Activated T-cell treated with anti-CD3 and anti-CD28 coated beads, Interleukin-2, amount 50 U/mL, for 4 hours (primary cell): ENCODE measurements at places on chromosomes 12 and 14.

DNA sequence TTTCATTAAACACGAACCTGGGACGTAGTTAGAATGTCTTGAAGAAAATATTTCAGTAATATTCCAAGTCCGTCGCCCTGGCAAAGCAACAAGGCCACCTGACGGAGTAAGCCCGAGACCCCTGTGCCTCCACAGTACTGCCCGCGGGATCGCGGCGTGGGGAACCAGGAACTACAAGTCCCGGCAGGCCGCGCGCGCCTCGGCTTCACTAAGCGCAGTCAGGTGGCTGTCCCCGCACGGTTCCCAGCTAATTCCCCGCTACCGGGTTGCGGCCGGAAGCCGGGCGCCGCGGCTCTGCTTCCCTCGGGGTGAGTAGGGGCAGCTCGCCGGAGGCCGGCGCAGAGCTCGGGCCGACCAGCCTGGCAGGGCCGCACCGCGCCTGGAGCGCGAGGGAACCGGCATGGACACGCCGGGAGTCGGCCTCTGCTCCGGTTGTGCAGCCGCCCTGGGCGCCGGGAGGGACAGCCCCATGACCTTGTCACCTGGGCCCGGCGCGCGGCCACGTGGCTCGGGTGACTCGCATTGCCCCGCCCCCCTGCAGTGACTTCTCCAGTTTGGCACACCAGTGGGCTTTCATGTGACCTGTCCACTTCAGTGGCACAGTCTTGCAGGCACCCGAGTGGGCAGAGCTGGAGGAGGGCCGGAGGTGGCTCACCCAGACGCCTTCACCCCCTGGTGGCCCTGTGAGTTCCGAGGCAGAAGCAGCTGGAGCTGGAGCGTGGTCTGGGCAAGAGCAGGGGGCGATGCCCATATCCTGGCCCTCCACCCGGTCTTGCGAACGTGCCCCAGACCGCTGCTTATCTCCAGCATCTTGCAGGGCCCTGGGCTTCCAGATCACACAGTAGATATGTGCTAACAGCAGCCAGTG lies at the start of gene ADCK1:
ADCK1 (plus strand) TSS at position 247 of the 868 bp plus-strand sequence. CDS start 18,870 bp downstream, outside the sequence.
- DNase-seq, result peak; percentile 80

DNA sequence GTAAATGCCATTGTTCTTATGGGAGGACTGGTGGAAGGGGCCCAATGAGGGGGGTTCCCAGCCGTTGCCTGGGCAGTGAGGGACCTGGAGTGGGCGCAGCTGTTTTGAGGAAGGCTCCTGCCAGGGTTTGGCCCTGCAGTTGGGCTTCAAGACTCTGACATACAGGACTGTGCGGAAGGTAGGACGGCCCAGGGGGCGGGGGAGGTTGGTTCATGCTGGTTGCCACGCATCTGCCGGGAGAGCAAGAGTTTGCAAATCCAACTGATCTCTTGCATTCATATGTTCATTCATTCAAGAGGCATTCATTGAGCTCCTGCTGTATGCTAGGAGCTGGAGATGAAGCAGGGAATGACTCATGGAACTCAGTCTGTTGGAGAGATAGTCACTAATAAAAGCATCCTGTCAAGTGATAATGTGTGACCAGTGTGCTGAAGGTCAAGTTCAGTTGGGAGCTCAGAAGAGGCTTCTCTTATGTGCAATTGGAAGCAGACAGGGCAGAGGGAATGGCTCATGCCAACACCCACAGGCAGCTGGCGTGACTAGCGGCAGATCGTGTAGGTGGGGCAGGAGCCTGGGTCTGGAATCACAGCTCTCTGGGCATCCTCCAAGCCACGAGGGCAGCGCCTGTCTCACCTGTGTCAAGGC lies 7.8 kb downstream of the SH2B3 start:
- DNase-seq, result no peak

DNA sequence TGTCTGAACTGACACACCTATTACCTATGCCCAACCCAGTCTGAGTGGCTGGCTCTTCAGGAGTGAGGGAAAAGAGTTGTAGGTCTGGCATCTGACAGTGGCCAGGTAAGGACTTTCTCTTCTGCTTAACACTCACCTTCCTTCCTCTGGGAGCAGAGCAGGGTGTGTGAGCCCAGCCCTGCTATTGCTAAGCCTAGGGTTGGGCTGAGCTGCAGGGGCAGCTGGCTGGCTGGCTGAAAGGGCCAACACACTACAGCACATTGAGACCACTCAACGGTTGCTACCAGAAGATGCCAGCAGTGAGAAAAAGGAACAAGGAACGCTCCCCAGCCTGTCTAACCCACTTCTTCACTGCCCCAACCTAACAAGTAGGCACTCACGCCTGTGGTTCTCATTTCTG lies 201.2 kb downstream of the DPF3 start:
- DNase-seq, result no peak

- no peak for DNase-seq
Measured at GRCh38 chr14:76267322-76268046, 108.5 kb upstream of the ESRRB start.

- no peak for DNase-seq
Measured at GRCh38 chr12:57201219-57201618, 15.4 kb upstream of the NXPH4 start.

DNA sequence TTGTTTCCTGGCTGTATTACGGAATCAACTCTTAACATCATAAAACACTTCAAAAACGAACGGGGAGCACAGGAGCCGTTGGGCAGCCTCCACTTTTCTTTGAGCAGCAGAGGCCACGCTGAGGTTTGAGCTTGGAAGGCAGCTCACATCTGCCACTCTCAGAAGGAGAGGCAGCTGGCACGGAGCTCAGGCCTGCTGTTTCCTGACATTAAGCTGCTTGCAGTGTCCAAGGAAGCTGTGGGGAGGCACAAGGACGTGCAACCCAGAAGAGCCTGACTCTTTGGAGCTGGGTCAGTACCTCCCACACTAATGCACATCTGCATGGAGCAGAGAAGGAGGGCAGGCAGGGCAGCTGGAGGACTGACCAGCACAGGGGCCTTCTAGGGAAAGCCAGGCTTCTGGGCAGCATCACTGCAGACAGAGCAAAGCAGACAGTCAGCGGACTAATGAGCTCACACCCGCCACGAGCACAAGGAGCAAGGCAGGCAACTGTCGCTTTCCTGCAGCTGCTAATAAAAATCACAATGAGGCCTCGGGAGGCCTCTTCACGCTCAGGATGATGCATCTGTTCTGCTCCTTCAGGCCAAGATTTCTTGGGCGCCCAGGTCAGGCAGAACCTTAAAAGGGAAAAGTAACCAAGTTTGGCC lies 211.1 kb downstream of the GLT1D1 start:
- DNase-seq, result no peak

- DNase-seq, result no peak
Measured at GRCh38 chr12:98750511-98750910, 105.4 kb downstream of the APAF1 start.

DNA sequence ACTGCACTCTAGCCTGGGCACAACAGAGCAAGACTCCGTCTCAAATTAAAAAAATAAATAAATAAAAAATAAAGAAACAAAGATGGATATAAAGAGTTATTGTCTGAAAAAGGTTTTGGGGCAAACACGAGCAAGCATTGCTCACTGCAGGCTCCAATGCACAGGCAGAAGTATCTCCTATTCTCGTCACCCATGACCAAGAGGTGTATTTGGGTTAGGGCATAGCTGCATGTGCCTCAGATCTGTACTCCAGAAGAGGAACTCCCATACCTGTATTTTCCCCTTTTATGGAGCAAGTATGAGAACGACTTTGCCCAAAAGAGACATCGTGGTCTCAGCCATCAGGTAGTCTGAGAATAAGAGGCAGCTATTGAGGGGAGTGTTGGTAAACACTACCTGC lies 10.2 kb upstream of the TCP11L2 start:
- DNase-seq, result no peak

DNA sequence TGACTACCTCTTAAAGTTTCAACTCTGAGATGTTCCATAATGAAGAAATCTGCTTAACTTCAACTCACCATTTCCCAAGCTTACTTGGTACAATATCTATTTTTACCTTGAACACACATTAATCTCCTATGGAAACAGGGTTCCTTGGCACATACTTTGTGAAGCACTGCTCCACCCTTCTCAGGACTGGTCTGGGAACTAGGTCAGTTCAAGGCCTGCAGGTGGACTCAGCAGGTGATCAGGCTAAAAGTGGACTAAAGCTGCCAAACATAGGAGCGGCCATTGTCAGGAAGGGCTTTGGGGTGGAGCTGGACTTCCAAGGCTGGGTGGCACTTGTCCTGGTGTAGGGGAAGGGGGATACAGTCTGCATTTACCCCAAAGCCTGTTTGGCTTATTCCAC lies 202.3 kb downstream of the NUAK1 start:
- no peak for DNase-seq

GRCh38 chr14:95465358-95465757 lies 51.1 kb downstream of the SYNE3 start:
- DNase-seq, result no peak

- DNase-seq, result no peak
Measured at GRCh38 chr14:63632932-63633514, 8.6 kb downstream of the WDR89 start.

DNA sequence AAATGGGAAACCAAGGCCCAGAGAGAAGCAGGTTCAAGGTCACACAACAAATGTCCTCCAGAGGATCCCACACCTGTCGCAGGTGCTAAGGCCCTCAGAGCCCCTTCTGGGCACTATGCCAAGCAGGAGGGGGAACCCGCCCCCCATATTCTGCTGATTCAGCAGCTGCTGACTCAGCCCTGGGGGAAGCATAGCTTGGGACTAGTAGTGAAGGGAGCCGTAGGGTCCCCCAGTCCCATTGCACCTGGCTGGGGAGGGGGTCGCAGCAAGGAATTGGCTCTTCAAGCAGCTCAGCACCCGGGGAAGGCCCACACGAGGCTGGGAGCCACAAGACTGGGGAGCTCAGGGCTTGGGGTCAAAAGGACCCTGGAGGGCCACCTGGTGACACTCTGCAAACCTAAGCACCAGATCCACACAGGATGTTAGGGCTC lies 1.0 kb downstream of the RASAL1 start:
- DNase-seq, result no peak

GRCh38 chr14:88823968-88824313 lies 510 bp upstream of the TTC8 start:
- no peak for DNase-seq

DNA sequence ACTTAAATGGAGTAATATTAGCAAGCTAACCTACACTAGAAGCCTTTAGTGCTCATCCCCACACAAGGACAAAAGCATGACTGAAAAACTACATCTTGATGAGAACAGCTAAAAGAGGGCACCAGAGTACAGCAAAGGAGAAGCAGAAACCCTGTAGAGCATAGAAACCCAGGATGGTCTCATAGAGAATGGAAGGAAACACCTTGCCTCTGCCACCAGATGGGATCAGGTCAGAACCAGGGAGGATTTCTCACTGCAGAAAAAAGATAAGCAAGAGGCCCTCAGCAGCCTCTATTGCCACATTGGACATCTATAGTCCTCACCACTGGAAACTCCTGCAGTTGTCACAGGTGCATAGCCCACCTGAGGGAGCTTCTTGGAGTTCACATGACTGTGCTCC lies 13.6 kb upstream of the ZNF705A start:
- no peak for DNase-seq

GRCh38 chr14:78617735-78618134 lies 447.6 kb downstream of the NRXN3 start:
- DNase-seq, result no peak

DNA sequence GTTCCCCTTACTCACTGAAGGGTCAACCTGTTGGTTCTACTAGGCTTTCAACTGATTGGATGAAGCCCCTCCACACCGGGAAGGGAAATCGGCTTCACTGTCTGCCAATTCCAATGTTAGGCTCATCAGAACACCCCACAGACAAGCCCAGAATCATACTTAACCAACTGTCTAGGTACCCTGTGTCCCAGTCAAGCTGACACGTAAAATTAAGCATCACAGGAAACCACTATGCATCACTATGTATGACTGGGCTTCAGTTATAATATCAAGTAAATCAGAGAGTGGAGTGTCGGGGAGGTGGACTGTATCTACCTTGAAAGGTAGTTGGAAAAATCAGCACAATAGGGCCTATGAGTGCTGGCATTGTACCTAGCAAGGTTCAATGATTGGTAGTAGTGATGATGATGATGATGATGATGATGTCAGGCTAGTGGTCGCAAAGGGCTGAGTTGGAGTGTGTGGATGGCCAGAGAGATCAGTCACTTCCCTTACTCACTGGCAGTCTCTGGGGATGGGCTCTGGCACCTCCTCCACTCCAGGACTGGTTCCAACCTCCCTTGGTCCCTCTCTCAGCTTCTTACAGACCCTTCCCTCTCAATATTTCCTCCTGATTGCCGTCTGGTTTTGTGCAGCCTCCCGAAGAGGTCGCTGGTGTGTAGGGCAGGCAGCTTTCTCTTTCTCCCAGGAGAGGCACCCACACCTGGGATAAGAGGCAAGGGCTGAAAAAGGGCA lies 3.3 kb upstream of the ATG101 start:
- no peak for DNase-seq

GRCh38 chr14:53890611-53891101 lies 66.0 kb downstream of the BMP4 start:
- no peak for DNase-seq

DNA sequence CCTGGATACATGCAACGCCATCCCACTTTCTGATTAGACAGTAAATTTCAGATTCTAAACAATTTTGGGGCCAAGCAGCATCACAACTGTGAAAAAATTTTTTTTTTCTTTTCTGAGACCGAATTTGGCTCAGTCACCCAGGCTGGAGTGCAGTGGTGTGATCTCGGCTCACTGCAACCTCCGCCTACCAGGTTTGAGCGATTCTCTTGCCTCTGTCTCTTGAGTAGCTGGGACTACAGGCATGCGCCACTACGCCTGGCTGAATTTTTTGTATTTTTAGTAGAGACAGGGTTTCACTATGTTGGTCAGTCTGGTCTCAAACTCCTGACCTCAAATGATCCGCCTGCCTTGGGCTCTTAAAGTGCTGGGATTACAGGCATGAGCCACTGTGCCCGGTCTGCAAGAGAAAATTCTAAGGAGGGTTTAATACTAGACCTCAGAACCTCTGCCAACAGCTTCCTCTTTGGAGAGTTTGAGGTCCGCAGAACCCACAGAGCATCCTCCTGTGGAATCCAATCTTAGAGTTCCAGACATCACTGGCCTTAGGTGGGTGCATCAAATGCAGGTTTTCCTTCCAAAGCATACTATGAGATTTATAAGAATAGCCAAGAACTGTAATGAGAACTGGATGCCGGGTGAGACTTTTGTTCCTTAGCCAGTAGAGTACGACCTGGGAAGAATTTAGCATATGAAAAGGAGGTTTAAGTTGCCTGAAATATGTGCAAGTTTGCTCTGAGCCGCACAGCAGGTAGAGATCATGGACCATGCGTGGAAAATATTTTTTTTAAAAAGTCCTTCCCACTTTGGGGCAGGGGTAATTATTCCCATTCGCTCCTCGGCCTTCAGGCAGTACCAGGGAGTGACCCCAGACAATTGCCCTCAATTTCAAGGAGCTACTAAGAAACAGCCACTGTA lies 7.8 kb upstream of the PHC1 start:
- no peak for DNase-seq
